ENCODE measurements at places on chromosomes 11 and 22.
A peak's percentile ranks its signal among the peaks of the same experiment; 100 is the strongest.

GRCh38 chr11:12128301-12128751 is 17.9 kb downstream of the MICAL2 start:
- no peak for DNase-seq

- peak; percentile 73 for DNase-seq
Observed at GRCh38 chr11:94934846-94935245, 38.5 kb downstream of the CWC15 start.

GRCh38 chr11:11140510-11140909 is 212.5 kb downstream of the CSNK2A3 start:
- DNase-seq, result no peak

GRCh38 chr11:86183694-86184093 is 60.9 kb upstream of the EED start:
- DNase-seq, result peak; percentile 47

DNA sequence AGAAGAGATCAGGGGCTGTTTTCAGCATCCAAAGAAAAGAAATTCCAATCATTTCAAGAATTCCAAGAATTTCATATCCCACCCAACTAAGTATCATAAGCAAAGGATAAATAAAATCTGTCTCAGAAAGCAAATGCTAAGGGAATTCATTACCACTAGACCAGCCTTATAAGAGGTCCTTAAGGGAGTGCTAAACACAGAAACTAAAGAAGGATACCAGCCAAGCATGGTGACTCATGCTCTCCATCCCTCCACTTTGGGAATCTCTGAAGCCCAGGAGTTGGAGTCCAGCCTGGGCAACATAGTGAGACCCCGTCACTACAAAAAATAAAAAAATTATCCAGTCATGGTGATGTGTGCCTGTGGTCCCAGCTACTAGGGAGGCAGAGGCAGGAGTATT is 17.8 kb downstream of the FADD start:
- no peak for DNase-seq

- DNase-seq, result no peak
Observed at GRCh38 chr11:81979448-81979847, 754.2 kb downstream of the FAM181B start.

- DNase-seq, result no peak
Observed at GRCh38 chr11:32224580-32224979, 133.7 kb downstream of the RCN1 start.

- DNase-seq, result no peak
Observed at GRCh38 chr11:36278531-36279282, 10.5 kb downstream of the COMMD9 start.

DNA sequence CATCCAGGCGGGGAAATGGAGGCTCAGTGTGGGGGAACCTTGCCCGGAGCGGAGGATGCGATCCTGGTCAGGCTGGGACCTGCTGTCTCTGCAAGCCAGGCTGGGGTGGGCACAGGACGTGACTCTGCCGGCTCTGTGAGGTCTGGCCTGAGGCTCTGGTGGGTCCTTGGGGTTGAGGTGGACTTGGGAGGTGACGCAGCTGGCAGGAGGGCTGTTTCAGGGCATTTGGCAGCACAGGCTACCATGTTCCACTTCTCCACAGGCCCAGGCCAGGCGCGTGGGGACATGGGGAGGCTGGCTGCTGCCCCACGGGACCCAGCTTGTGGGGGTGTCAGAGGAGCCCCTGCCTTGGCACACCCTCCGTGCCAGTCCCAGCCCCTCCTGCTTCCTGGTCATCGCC is 1199.7 kb downstream of the BRD1 start:
- no peak for DNase-seq

DNA sequence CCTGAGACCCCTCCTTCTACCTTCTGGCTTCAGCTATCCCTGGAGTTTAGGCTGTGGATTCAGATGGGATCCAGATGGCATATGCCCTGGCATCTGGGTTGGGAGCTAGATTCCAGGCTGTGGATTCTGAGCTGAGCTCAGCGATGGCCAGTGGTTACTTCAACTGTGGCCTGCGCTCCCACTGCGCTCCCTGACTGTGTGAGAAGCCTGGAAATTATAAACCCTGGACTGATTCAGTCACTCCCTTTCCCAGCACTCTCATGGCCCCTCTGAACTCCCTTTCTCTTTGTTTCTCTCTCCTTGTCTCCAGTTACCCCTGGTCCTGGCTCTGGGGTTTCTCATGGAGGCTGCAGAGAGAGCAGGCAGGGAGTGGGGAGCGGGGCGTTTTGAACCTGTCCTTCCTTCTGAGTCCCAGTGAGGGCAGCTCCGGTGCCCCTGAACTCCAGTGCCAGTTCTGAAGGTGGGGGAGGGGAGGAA is 4.8 kb downstream of the ARHGEF17 start:
- DNase-seq, result no peak

DNA sequence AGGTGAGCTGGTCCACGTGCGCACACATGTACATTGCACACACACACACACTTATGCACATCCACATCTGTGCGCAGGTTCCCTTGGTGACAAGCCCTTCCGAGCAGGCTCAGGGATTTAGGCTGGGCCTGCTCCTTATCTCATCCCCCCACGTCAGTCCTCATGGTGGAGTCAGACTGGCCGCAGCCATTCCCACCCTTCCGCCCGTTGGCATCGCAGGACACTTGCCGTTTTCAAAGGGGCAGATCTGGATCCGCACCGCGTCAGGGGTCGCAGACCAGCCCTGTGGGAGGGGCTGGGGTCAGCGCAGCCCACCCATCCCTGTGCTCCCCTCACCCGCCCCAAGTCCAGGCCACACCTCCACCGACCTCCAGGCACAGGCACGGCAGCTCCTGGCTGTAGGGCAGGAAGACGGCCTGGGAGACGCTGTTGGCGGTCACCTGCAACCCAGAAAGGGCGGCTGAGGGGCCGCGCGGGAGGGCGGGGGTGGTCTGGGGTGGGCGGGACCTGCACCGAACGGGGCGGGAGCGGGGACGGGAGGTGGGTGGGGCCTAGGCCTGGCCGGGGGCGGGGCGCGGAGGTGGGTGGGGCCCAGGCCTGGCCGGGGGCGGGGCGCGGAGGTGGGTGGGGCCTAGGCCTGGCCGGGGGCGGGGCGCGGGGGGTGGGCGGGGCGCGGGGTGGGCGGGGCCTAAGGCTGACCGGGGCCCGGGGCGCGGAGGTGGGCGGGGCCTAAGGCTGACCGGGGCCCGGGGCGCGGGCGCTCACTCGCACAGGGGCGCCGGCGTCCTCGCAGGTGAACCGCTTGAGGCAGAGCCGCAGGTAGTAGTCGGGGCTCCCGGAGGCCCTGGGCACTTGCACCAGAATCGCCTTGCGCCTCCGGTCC is 13.3 kb downstream of the IL17REL start:
- peak; percentile 50 for DNase-seq
